CD8-positive, alpha-beta memory T cell (primary cell): ENCODE measurements at places on chromosomes 4 and X. TPM values are rescaled to one million over a fixed set of nuclear protein-coding genes. Genes with fewer than 3 reads are reported as not detected.

Gene MAGED4
- 0.59 TPM for total RNA-seq

Gene CENPI
- 12.8 TPM for total RNA-seq

GRCh38 chr4:43251841-43252240 is 359.3 kb downstream of the GRXCR1 start:
- DNase-seq = no peak

DNA sequence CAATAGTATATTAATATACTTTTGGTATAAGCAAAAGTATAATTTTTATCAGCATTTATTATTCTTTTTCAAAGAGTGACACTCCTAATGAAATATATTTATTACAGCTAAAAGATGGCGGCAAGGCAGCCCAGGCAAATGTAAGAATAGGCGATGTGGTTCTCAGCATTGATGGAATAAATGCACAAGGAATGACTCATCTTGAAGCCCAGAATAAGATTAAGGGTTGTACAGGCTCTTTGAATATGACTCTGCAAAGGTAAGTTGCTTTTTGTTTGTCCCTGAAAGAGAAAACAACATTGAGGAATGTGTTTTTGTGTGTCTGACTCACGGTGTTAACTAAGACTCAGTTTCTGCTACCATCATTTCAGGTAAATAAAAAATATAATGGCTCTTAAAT is 71.9 kb downstream of the PDLIM5 start:
- no peak for DNase-seq

Gene POU4F2
- total RNA-seq = not detected

GRCh38 chr4:105241451-105241850 is 94.8 kb downstream of the TET2 start:
- no peak for DNase-seq

DNA sequence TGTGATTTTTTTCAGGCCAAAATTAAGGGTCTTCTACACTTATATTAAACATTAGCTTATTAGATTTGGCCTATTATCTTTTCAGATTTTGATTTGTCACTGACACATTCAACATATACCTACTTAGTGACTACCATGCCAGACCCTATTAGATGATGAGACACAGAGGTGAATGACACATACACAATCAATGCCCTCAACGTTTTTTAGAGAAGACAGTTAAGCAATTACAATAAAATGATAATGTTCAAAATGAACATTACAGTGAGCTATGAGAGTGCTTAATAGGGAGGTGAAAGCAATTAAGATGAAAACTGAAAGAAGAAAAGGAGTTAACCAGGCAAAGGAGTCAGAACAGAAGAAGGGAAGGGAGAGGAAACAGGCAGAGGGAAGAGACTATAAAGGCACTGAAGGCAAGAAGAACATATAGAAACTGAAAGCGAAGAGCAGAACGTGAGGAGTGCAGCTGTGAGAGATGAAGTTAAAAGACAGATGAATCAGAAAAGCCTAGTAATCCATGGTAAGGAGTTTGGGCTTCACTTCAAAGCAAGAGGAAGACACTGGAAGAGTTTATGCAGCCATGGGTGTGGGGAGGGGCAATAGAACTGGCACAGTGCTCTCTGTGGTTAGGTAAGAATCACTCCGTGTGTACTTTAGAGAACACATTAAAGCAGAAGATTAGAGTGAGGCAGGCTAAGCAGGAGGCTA is 119.0 kb downstream of the REELD1 start:
- no peak for DNase-seq

- DNase-seq = no peak
These were observed 238.5 kb downstream of the RASL11B start for GRCh38 chr4:53100501-53101190.

Gene FAM200B
- 10.0 TPM for total RNA-seq

DNA sequence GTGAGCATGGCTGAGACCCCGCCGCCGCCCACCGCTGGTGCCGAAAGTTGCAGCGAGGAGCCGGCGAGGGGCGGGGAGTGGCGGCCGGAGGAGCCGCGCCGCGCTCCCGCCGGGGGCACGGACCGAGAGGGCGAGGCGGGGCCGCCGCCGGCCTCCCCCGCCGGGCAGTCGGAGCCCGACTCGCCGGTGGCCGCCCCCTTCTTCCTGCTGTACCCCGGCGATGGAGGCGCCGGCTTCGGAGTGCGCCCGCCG is 16.5 kb downstream of the UTP3 start:
- no peak for DNase-seq

GRCh38 chrX:103540145-103540544 is 20.9 kb upstream of the RAB40A start:
- no peak for DNase-seq
